OCI-LY7 (cell line): ENCODE measurements at places on chromosomes 5 and 9.

DNA sequence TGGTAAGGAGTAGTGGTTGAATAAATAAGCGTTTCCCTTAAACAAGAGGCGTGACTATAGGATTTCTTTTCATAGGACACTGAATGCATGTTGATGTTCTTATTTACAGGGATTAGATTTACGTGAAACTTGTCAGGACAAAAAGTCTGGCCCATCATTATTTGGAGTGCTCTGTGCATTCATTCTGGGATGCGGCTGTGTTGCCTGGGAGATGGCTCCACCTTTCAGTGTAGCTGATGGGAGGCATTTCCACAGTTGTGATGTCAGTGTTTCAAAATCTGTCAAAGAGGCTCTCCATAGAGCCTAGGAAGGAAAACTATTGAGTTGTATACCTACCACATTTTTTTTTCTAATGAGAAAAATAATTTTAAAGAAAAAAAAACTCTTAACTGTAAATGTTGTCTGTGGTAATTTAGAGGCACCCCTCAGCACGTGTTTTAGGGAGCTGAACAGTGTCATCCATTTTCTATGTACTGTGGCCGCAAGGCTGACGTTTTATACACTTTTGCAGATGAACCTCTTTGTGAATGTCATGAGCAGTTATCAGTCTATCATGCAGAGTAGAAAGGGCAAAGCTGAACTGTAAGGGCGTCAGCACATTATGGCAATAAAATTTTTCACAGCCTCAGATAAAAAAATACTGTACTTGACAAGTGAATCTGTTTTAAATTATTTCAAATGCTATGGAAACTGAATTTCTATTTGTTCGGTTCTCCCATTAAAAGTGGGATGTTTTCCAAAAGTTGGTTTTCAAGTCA, 202.7 kb downstream of the PBX3 start:
- DNase-seq = no peak

DNA sequence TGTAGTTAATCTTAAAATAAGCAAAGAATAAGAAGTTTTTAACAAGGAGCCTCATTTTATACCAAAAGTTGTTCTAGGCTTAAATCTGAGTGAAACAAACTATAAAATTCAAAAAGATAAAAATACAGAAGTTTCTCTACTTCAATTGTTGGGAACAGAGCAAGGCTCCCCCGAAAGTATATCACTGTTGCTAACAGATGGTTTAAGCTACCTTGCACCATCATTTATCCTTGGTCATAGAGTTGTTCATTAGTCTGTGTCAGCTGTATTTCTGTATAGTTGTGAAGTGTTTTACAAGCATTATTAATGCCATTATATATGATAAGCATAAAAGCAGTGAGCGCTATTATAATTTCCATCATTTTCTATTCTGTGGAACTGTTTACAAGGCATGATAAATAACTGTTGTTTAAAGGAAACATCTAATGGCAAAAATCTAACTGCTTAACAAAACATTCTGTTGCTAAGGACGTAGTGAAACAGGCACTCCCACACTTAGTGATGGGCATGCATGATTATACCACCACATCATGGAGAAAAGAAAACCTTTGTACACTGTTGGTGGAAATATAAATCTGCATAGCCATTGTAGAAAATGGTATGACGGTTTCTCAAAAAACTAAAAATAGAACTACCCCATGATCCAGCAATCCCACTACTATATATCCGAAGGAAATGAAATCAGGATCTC, 23.3 kb upstream of the ACO1 start:
- no peak for DNase-seq

DNA sequence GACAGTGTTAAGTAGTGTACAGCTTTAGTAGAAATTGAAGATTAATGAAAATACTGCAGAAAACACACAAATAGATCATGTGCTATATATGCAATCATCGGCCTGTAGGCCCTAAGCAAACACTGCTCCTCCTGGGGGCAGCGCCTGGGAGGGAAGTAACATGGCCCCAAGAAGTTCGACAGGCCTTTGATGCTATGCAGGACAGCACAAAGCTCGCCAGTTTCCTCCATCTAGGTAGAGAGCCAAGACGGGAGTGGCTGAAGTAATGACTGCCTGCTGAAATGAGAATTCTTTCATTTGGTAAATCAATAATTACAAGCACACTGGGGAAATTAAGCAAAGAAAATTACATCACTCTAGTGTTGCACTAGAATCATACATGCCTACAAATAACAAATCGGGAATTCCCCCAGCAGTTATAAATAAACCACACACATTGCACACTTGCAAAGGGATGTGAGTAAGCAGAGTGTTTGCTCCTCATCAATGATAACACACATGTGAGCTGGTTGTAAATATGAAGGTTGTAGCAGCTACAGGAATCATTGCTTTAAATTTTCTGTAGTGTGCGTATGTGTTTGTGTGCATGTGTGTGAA, 219.9 kb upstream of the NFIL3 start:
- no peak for DNase-seq

GRCh38 chr5:76041863-76042262, 41.3 kb upstream of the SV2C start:
- no peak for DNase-seq

- peak; percentile 28 for DNase-seq
Observed at GRCh38 chr5:177303925-177304391, 359 bp downstream of the PRELID1 start.

DNA sequence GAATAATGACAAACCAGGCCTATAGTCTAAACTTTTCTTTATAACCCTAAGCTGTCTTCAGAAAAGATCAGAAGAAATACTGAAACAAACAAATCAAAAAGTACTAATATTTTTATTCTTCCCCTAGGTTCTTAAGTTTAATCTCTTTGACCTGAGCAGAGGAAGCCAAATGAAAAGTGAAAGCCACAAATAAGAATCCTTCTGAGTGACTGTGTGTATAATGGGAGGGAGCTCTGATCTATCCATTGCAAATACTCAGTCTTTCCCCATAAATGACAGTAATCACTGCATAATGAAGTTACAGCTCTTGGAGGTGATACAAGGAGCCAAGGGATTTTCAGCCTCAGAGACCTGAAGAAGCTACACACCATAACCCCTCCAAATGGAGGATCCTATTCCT, 126.9 kb upstream of the ATP10B start:
- DNase-seq = no peak

GRCh38 chr9:94097788-94098414, 13.6 kb downstream of the PTPDC1 start:
- no peak for DNase-seq

DNA sequence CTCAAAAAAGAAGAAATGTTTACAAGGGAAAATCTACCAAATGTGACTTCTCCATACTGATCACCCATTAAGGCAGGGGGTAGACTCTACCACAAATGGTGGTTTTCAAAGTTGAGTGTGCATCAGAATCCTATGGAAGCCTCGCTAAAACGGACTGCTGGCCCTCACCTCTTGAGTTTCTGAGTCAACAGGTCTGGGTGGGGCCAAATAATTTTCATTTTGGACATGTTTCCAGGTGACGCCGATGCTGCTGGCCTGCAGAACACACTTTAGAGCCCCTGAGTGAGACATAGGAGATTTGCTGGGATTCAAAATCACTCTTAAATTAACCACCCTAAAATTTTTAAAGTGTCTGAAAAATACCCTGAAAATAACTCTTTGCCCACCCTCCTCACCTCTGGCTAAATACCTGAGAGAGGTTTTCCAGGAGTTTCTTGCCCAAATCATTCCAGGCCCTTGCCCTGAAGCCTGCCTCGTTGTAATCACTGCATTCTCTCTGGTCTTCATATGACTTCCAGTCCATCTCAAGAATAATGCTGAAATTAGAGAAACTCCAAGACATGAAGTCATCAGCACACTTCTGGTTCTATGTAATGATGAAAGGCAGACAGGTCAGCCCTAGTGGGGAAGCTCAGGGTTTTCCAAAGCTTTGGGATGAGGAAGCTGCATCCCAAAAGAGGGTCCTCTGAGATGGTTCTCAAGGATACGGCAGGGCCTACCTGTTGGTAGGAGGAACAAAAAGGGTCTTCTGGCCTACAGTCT, 18.2 kb downstream of the C9orf152 start:
- DNase-seq = no peak

DNA sequence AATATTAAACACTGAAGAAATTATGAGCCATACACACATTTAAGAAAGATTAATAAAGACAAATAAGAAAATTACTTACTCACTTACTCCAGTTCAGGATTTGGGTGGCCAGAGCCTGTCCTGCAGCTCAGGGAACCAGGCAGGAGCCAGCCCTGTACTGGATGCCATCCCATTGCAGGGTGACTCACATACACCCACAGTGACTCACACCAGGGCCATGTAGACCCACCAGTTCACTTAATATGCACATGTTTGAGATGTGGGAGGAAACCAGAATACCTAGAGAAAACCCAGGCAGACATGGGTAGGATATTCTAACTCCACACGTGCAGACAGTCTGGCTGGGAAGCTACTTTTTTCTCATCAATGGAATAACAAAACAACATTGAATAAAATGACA, 49.6 kb upstream of the ADRB2 start:
- no peak for DNase-seq

- no peak for DNase-seq
Observed at GRCh38 chr5:31755676-31756230, 116.8 kb downstream of the PDZD2 start.

DNA sequence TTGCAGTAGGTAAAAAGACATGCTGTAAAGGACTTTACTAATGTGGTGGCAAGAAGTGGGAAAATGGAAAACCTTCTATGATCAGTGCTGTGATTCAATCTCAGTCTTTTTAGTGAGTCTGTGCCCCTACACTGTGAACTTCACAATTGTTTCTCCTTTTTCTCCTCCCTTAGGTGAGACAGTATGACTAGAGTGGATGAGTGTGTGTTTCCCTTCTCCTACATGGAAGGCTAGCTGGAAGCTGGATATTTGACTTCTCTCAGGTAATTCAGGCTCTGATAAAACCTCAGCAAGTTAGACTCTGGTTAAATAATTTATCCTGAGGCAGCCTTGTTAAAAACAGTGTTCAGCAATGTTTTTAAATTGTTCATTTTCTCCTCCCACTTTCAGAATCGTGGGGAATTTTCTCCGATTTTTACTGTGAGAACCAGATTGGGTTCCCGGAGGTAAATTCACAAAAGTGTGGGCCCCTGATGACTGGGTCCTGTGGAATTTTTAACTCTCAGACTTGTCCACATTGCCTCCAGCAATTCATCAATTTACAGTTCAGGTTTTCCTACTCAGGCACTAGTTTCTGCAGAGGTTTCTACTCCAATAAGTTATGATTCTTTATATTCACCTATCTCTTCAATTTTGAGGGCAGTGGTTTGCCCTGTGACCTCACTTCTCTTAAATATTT, 149.1 kb upstream of the PIK3R1 start:
- DNase-seq = no peak

- peak; percentile 18 for DNase-seq
Observed at GRCh38 chr5:11182441-11183080, 421.5 kb upstream of the DAP start.

DNA sequence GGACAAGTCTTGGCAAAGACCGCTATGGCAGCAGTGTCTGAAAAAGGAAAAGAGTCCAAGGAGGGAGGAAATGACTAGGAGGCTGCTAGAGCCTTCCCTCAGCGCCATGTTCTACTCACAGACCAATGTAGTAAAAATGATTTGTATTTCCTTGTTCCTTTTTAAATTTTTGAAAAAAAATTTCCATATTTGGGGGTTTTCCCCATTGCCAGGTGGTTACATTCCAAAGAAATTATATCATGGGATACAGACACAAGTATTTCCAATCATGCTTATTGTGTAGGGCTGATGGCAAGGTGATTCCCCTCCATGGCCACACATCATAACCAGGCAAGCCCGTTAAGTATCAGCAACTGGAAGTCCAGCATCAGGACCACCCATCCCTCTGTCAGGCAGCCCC, 138.2 kb downstream of the PIP5K1B start:
- no peak for DNase-seq

DNA sequence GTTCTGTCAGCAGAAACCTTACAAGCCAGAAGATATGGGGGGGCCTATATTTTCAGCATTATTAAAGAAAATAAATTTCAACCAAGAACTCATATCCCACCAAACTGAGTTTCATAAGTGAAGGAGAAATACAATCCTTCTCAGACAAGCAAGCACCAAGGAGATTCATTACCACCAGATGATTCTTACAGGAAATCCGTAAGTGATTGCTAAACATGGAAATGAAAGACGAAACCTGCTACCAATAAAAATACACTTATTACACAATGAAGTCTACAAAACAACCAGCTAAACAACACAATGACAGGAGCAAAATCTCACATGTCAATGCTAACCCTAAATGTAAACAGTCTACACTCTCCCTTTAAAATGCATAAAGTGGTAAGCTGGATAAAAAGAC, 17.8 kb upstream of the C9orf72 start:
- no peak for DNase-seq

GRCh38 chr9:77598991-77599390, 49.1 kb downstream of the GNA14 start:
- DNase-seq = no peak

DNA sequence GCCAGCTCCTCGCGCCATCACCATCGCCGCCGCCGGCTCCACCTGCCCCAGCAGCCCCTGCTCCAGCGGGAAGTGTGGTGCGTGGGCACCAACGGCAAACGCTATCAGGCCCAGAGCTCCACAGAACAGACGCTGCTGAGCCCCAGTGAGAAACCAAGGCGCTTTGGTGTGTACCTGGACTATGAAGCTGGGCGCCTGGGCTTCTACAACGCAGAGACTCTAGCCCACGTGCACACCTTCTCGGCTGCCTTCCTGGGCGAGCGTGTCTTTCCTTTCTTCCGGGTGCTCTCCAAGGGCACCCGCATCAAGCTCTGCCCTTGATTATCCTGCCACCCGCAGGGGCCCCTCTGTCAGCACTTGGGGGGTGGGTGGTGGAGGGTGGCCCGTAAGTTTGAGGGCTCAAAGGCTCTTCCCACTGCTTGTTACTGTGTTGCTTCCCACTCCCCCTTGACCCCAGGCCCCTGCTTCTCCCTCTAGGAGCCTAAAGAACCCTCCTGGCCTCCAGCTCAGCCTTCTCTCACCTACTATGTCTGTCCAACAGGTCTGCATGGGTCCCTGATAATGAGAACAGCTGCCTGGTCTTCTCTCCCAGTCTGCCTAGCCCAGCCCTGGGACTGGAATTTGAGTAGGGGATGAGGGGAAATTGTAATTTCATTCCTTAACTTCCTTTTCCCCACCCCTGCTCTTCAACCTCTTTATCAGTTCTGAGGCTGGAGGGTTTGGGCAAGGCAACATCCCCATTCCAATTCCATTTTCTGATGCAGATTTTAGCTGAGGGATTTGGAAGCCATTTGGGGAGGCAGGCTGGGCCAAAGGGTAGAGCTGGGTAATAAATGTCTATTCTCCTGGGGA, 9.0 kb downstream of the RACK1 start:
- DNase-seq = no peak
